ENCODE measurements at places on chromosomes 11 and 22.

DNA sequence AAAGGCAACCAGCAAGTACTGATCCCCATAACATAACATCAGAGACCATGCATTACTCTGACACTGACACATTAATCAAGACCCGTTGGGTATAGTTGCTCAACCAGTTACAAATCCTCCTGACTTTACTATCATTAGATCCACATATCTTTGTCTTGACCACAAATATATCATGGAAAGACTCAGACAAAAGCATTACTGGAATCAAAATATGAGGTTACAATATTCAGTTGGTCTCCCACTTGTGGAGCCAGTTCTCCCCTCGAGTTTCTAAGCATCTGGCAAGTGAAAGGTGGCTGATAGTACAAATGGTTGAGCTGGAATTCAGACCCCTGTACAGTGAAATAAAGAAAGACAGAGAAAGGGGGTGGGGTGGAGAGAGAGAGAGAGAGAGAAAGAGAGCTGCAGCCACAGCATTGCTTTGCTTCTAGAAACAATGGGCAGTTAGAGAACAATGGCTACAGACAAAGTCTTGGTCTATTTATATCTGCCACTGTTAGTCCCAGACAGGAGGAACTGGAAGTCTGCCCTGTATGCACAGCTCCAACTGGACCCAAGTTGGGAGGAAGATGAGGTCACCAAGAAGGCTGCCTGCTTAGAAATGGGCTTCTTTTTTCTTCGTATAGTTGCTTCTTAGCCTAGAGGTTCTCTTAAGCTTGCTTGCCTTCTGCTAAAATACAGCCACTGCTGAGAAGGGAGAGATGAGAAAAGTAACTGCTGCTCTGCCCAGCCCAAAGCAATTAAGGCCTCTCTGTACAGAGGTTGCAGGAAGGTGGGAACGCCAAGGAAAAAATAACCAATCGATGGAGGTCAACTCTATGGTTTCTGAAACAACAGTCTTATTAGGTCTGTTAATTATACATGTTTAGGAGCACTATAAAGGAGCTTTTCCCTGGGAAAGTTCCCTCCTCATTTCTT lies 85.5 kb downstream of the ETS1 start:
- no peak for DNase-seq

GRCh38 chr22:25741692-25742626 lies at the start of gene MYO18B:
MYO18B (plus strand) TSS chr22:25742188; CDS start chr22:25761093, 18,905 bp downstream.
- no peak for DNase-seq

GRCh38 chr11:11262171-11262920 lies 90.7 kb downstream of the CSNK2A3 start:
- no peak for DNase-seq

- no peak for DNase-seq
Measured at GRCh38 chr11:118000850-118001228, 14.6 kb downstream of the IL10RA start.
